ENCODE measurements at places on chromosomes 6 and 20. TPM values are rescaled to one million over a fixed set of nuclear protein-coding genes. Genes with fewer than 3 reads are reported as not detected.

Gene KHDC1L
- not detected for total RNA-seq

Gene SNAI1
- total RNA-seq: 1.6 TPM

- no peak for DNase-seq
Observed at GRCh38 chr6:48036316-48036715, 74.7 kb downstream of the PTCHD4 start.

GRCh38 chr6:52417675-52418111 lies 2.4 kb upstream of the EFHC1 start:
- DNase-seq: no peak

GRCh38 chr6:139990856-139991465 lies 616.5 kb upstream of the CITED2 start:
- DNase-seq: no peak

Data from OCI-LY7 (cell line).